ENCODE measurements at places on chromosomes 11 and 22. TPM values are rescaled to one million over a fixed set of nuclear protein-coding genes. Genes with fewer than 3 reads are reported as not detected.

OR51B2 gene
- total RNA-seq, result 2.2 TPM

GLYATL1 gene
- total RNA-seq, result 0.94 TPM

TTC36 gene
- total RNA-seq, result 7.2 TPM

OR52M1 gene
- not detected for total RNA-seq

DDI1 gene
- not detected for total RNA-seq

OR52A1 gene
- not detected for total RNA-seq

PATE2 gene
- 1.9 TPM for total RNA-seq

SBF1 gene
- 131 TPM for total RNA-seq

ASCL2 gene
- total RNA-seq, result 0.31 TPM

TIGD3 gene
- total RNA-seq, result 3.8 TPM

CATSPER1 gene
- total RNA-seq, result not detected

EEF1G gene
- total RNA-seq, result 1,400 TPM

CTSF gene
- total RNA-seq, result 47.9 TPM

Measured in parietal lobe (tissue), 2 donors.